ENCODE measurements at places on chromosomes 5 and 9.

- no peak for DNase-seq
Observed at GRCh38 chr5:38670066-38670465, 113.6 kb upstream of the LIFR start.

DNA sequence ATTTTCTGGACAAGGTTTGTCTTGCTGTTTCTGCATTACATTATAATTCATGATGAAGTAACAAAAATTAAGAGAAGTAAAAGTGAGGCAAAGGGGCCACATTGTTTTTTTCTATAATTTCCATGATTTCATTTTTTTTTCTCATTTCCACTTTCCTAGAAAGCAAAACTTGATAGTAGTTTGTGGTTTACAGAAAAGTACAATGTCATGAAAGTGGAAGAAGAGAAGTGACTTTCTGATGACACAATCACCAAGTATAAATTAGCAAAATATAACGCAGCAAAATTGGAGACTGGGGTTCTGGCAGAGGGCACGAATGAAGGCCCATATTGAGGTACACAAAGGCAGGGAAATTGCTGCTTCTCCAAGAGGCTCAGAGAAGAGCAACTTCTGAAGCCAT is 5.0 kb upstream of the IFNA14 start:
- DNase-seq: no peak

- no peak for DNase-seq
Observed at GRCh38 chr5:60277941-60278340, 384.4 kb upstream of the PDE4D start.

GRCh38 chr9:33297432-33297831 is 7.1 kb downstream of the NFX1 start:
- no peak for DNase-seq

DNA sequence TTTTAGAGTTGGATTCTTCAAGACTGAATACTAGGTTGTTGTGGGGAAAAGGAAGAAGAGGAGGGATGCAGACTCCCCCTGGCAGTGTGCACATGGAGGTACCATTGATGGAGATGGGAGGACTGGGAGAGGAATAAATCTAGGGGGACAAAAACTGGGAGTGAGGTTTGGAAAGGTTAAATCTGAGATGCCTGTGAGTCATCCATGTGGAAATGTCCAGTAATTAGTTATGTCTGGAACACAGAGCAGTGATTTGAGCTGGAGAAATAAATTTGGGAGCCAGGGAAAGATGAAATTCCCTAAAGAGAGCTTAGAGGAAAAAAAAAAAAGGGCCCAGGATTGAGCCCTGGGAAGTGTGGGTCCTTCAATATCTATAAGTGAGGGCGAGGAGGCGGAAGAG is 8.0 kb upstream of the CCIN start:
- DNase-seq: no peak

- no peak for DNase-seq
Observed at GRCh38 chr5:50922942-50923767, 256.7 kb downstream of the PARP8 start.

GRCh38 chr9:117697046-117697445 is 7.2 kb upstream of the TLR4 start:
- no peak for DNase-seq

DNA sequence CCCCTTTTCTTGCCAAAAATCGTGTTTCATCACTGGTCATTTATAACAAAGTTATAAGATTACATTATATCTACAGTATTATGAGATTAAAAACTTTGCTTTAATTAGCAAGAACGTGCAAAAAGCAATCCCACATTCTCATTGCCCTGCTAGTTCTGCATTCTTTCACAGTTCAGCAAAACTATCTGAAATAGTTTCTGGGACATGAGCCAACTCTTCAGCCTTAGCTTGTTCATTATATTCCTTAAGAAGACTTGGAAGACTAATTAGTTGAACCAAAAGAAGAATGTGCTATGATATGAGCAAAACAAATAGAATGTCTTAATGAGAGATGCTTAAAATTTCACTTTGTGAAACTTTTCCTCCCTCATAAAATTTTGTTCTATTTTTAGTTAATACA is 76.7 kb downstream of the ITGA1 start:
- DNase-seq: no peak

- DNase-seq: no peak
Observed at GRCh38 chr9:117574099-117574498, 130.1 kb upstream of the TLR4 start.

GRCh38 chr9:98043915-98044314 is 12.6 kb upstream of the NANS start:
- DNase-seq: no peak

DNA sequence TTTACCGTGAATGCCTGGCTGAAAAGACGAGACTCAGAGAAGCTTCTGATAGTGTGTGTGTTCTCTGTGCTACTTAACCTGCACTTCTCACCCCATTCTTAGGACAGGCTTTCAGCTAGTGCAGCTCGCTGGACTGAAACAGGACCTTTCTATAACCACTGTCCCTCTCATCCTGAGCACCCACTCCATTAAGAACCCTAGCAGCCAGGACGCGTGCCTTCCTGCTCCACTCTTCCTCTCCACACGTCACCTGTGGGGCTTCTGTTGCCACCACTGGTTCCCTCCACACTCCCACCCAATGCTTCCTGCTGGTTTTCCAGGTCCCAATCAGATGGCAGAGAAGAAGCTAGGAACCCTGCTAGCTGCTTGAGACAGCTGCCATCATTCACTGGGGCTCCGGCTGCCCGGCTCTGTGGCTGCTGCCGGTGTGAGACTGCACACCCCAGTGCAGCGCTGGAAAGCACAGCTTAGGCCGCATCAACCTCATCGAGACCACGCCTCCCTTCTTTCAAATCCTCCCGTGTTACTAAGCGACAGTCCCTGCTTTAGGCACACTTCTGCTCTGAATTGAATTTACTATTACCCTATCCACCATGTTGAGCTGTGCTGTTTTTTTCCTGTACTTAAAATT is 44.0 kb downstream of the RNF130 start:
- no peak for DNase-seq

GRCh38 chr5:29795096-29795652 is 1398.3 kb upstream of the CDH6 start:
- no peak for DNase-seq

- DNase-seq: no peak
Observed at GRCh38 chr5:76960004-76960625, 7.3 kb downstream of the CRHBP start.

DNA sequence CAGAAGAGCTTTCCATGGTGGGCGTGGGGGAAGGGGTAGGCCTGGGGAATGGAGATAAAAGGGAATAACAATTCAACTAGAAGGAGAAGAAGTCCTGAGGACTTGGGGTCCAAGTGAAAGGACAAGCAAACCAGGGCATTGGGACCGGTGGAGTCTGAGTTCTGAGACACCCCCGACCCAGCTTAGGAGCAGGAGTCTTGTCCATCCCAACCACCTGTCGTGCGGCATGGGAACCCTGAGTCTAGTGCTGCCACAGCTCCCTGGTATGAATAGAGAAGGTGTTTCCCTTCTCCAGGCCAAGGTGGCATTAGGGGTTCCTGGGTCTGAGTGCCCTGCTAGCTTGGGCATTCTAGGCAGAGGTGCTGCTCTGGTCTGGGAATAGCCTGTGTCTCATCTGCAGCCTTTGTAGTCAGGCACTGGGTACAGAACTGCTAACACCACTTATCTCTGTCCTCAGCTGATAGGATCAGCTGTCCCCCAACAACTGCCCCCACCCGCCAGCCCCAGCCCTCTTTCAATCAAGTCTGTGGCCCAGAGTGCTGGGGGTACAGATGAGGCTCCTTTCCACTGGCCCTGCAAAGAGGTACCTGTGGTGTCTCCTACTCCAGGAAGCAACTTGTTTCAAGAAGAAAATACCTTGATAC is 9.9 kb downstream of the HNRNPAB start:
- no peak for DNase-seq

DNA sequence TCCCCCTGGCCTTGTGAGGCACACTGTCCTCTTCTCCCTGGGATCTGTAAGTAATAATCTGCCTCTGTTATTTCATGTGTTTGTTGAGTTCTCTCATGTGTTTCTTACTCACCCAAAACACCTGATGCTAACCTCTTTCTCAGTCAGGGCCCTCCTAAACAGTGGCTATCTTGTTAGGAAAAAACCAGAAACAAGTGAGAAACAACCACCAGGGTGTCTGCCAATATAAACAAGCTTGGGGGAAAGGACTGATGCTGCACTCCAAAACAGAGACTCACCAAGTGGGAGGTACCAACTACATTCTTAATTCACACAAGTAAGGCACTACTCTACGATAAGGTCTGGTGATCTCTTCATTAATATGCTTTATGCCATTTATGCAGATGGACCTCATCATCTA is 564.4 kb downstream of the SEMA5A start:
- no peak for DNase-seq

DNA sequence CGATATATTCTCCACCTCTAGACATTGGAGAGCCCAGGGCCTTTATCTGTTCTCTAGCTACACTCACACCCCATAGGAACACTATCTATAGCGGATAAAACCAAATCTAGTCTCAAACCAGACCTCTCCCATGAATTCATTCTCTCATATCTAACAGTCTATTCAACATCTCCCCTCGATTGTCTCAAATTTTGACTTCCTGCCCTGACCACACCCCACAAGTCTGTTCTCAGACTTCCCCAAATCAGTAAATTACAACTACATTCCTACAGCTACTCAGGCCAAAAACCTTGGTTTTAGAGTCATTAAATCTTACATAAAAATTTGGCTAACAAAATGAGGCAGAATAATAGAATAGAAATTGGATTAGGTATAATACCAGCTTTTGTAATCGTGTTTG is 12.5 kb upstream of the SLC1A3 start:
- no peak for DNase-seq

GRCh38 chr5:127830829-127831598 is 127.8 kb downstream of the CCDC192 start:
- DNase-seq: no peak

DNA sequence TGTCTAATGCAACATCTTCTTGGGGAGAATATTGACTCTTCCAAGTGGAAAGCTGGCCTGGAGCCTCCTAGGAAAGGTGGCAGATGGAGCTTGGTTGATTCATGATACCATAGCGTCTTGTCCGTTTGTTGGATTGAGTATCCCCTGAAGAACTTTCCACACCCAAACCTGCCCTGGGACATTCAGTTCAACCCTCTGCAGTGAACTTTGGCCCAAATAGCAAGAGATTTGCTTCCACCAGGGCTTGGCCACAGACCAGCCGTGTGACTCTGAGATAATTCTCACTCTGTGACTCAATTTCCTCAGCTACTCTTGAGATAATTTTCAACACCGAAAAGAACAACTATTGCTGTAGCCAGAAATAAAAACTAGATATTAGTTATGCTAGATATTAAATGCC is 108.0 kb upstream of the RAD23B start:
- no peak for DNase-seq

- no peak for DNase-seq
Observed at GRCh38 chr9:87201351-87201751, 254.0 kb upstream of the GAS1 start.

DNA sequence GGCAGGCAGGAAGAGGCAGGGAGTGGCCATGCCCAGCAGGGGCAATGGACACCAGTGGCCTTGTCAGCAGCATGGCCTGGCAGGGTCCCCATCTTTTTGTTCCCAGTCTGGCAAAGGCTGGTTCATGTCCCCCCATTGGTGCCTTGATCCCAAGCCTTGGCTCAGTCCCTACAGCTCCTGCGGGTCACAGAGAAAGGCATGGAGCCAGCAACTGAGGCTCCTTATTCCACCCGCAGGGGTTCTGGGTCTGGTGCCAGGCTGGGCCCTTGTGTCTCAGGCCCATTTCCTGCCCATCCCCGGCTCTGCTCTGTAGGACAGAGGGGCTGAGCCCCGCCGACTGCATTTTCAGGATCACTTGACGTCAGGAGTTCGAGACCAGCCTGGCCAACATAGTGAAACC is 14.0 kb downstream of the TRIM14 start:
- no peak for DNase-seq

GRCh38 chr9:122227575-122227900 is 1.2 kb downstream of the LHX6 start:
- DNase-seq: no peak

GRCh38 chr9:95317893-95318211 is 343 bp upstream of the FANCC start:
- DNase-seq: no peak
